ENCODE measurements at places on chromosomes 4 and X.

GRCh38 chr4:139791681-139792080, 126.1 kb downstream of the MGST2 start:
- DNase-seq, result no peak

DNA sequence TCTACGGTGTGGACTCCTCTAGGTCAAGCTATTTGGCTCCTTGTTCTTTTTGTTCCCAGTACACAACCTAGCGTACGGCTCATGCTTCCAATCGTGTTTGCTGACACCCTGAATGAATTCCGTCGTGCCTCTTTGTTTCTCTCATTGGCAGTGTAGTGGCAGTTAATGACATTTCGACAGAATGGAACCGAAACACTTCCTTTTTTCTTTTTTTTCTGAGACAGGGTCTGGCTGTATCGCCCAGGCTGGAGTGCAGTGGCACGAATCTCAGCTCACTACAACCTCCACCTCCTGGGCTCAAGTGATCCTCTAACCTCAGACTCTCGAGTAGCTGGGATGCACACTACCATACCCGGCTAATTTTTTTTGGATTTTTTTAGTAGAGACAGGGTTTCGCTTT, 113.3 kb upstream of the ATP6AP2 start:
- DNase-seq, result no peak

DNA sequence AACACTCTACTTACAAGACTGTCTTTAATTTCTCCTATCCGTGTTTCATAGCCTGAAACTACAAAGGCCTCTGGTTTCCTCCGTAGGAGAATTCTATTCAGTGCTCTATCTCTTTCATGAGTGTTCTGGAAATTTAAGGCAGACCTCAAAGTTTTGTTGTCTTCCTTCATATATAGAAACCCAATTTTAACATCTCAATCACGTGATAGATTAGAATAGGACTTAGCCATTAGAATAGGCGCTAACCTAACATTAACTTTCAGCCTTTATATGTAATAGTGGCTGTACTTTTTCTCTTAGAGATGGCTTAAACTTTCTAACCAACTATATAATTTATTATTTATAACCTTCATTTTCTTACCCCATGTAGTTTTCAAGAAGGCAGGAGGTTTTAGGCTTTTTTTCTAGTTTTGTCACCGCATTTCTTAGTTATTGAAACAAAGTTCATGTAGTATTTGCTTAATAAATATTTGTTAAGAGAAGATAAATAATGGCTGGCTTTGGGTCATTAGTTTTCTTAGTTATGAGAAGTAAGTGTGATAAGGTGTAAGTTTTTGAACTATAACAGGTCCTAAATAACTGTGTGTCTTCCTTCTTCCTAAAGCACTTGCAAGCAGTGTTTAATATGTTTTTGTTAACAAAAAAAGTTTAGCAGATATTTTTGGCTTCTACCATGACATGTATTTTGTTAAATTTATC, 1504.6 kb upstream of the ADGRL3 start:
- no peak for DNase-seq

DNA sequence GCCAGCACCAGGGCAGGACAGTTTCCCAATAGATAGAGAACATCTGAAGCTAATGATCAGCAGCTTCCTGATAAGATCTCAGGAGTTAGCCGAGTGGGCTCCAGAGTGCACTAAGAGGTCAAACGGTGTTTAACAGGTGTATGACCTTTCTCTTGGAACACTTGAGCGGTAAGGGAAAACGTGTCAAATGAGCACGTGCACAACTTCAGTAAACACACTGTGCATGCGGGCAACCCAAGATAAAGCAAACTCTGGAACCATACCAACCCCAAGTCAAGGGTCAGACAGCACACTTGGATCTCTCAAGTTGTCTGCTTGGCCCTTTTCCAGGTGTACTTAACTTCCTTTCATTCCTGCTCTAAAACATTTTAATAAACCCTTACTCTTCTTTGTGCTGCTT, 1941.5 kb upstream of the PCDH10 start:
- no peak for DNase-seq
